ENCODE measurements at places on chromosomes 13 and 19.

GRCh38 chr13:111846391-111847159, 220.4 kb upstream of the SOX1 start:
- no peak for DNase-seq

DNA sequence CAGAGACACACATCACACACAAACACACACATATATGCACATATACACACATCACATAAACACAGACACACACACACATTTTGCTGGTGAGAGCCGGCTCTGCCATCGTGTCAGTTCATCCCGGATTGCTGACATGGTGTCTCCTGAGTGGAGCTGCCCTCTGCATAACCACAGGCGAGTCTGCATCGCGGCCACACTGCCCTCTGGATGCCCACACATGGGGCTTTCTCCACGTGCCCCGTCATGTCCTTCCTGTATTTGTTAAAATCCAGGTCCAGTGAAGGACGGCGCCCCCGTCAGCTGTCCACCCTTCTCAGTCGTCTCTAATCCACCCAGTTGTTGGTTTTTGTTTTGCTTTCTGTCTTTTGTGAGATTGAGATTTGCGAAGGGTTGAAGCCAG, 52.6 kb upstream of the F7 start:
- no peak for DNase-seq

DNA sequence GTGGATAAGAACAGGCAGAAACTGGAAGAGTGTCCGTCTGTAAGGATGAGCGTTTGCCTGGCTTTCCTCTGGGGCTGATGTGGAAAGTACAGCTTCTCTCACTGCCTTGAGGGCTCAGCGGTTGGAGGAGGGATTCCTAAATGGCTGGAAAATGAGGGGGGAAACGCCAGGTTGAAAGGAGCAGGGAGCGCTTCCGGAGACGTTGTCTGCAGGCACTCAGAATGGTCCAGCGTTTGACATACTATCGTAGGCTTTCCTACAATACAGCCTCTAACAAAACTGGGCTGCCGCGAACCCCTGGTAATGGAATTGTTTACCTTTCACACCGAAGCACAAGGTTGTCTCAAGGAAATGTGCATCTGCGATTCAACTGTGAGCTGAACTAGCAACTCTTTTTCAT, 39.9 kb downstream of the MRPL57 start:
- no peak for DNase-seq

GRCh38 chr19:15374105-15374651, 5.4 kb downstream of the AKAP8 start:
- no peak for DNase-seq

DNA sequence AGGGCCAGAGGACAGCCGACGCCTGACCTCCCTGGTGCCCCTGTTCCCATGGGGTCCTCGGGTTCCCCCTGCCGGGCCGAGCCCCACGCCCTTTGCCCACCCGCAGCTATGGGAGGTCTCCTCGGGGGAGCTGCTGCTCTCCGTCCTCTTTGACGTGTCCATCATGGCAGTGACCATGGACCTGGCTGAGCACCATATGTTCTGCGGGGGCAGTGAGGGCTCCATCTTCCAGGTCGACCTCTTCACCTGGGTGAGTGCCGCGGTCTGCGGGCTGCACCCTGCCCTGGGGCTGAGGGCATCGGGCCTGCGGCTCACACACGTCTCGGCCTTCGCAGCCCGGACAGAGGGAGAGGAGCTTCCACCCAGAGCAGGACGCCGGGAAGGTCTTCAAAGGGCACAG, 6.6 kb downstream of the WDR18 start:
- no peak for DNase-seq

- DNase-seq = no peak
Observed at GRCh38 chr19:530134-531008, 1.2 kb upstream of the CDC34 start.
